ENCODE measurements at places on chromosomes 11 and 22.
A peak's percentile ranks its signal among the peaks of the same experiment; 100 is the strongest.

DNA sequence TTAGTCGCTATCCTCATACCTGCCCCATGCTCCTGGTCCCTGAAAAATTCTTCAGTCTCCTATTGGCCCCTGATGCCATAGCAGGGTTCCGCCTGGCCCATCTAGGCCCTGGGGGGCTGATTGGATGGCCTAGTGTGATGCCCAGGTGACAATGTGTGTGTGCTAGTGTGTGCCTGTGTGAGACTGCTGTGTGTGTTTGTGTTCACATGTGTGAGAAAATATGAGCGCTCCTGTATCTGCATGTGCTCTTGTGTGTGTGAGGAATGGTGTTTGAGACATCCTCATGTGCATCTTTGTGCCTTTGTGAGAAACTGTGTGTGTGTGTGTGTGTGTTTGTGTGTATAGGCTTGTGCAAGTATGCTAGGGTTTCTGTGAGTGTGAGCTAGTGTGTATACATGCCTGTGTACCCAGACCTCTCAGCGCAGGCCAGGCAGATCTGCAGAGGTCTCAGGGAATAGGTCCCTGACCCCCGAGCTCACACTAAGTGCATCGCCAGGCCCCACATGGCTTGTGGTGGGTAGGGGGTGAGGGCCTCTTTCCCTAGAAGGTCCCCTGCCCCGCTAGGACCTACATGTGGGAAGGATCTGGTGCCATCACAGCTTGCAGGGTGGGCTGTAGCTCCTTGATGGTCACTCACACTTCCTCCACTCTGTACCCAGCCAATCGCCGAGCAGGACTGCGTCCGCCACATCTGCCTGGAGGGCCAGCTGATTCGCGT lies 64.6 kb downstream of the OTOG start:
- no peak for DNase-seq

DNA sequence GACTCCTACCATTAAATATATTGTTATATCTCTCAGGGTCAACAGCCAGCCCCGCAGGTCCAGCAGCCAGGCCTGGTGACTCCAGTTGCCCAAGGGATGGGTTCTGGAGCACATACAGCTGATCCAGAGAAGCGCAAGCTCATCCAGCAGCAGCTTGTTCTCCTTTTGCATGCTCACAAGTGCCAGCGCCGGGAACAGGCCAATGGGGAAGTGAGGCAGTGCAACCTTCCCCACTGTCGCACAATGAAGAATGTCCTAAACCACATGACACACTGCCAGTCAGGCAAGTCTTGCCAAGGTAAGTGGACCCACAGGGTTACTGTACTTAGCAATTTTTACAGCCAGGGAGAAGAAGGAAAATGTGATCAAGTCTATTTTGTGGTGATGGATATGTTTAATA lies 35.1 kb downstream of the EP300 start:
- no peak for DNase-seq

- DNase-seq: no peak
Observed at GRCh38 chr11:69218271-69218682, 62.5 kb downstream of the SMIM38 start.

DNA sequence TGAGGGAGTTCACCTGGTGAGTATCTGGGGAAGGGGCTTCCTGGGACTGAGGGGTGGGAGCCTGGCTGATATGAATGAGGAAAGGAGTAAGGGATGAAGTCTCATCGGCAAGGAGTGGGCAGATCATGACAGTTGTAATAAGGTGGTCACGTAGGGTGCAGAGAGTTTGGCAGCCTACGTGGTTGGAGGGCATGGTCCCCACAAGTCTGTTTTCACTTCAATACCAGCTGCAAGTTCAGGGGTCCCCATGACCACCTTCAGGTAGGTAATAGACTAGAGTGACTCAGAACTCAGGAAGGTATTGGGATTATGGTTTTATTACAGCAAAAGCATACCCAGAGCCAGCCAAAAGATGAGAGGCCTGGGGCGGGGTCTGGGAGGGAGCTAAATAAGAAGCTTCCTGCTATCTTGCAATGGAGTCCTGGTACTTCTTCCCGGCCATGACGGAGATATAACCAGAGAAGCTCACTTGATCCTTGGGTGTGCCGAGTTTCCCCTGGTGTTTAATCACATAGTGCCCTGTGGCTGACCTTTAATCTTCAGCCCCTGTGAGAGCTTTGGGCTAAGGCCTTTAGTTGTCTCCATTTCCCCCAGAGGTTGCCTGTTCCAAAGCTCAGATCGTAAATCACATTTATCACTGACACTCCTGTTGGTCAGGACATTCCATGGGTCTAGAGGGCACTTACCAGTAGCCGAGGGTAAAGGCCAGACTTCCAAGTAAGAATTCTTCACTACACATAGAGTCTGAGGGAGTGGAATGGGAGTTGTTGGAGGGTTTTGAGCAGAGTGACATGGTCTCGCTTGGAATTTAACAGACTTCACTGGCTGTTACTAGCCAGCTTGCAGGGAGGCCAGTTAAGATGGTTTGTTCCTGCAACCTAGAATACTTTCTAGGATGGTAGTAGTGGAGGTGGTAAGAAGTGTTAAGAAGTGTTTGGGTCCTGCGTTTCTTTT lies 9.1 kb downstream of the SLC3A2 start:
- DNase-seq: peak; percentile 39

DNA sequence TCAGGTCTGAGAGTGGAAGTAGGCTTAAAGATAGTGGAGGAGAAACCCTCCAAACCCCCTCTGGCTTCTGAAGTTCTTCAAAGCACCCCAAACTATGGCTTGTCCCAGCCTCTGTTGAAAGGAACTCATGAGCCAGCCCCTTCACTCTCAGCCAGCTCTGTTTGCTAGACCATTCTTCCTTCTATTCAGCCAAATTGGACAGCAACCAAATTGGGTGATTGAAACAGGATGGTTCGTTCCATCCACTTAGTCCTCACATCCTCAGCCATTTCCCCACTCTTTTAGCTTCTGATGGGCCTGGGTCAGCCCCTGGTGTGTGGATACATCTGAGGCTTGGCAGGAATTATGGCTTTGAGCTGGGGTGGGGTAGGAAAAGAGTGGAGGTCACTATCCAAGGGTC lies 4.5 kb downstream of the HTR3A start:
- DNase-seq: no peak

DNA sequence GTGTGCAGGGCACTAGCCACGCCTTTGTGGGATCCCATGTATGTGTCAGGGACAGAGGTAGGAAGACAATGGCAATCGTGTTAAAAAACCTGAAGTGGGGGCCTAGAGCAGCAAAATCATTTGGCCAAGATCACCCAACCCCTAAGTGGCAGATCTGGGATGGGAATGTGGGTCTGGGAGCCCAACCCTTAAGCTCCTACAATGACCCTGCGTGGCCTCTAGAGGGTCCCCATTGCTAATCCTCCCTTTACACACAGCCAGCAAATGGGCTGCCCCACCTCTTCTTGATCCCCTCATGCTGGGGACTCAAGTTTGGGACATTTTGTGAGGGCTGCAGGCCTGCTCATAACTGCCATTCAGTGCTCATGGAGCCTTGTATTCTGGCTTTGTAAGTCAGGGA lies 73.2 kb upstream of the SUSD2 start:
- DNase-seq: no peak

DNA sequence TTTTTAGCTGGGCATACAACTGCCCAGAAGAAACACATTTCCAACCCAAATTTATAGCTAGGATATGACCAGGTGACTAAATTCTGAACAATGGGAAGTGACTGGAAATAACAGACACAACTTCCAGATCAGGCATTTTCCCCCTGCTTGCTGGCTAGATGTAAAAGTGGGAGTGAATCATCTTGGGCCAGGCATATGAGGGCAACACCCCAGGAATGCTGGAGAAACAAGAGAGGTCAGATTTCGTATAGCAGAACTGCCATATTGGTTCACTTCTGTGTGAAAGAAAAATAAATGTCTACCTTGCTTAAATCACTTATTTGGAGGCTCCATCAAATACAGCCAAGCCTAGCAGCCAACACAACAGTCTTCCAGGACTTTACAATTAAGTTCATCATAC lies 7.4 kb downstream of the ATL3 start:
- DNase-seq: peak; percentile 76

GRCh38 chr11:74417379-74417804 lies 19.2 kb upstream of the PGM2L1 start:
- peak; percentile 72 for DNase-seq

DNA sequence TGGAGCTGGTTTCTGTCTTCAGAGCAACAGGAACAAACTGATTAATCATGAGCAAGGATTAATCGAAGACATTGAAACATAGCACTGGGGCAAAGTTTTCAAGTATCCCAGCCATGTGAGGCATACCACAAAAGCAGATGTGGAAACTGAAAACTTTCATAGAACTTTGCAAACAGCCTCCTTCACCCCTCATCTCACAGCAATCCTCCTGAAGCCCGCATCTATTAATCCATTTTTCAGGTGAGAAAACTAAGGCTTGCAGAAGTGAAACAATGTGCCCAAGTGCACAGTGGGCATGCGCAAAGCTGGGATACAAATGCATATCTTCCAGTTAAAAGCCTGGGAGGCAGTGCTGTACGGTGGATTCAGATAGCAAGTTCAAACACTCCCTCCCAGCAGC lies 58.6 kb upstream of the HMGXB4 start:
- no peak for DNase-seq

- DNase-seq: peak; percentile 73
Observed at GRCh38 chr11:134951305-134951700, 539.3 kb upstream of the B3GAT1 start.

DNA sequence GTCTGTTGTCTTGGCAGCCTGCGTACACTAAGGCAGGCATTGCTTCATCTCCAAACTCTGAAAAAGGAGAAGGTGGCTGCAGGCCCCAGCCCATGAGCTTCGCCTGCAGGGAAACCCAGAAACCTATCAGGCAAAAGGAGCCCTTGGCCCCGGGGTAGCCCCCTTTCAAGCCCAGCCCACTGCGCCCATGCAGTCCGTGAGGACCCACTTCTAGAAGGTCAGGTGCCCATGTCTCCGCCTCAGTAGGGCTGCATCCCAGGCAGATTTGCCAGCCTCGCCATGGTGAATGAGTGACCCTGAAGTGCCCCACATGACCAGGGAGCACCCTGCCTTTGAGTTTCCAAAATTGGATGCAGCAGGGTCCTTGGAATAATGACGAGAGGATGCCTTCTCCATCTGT lies 1158.4 kb downstream of the BRD1 start:
- DNase-seq: no peak

DNA sequence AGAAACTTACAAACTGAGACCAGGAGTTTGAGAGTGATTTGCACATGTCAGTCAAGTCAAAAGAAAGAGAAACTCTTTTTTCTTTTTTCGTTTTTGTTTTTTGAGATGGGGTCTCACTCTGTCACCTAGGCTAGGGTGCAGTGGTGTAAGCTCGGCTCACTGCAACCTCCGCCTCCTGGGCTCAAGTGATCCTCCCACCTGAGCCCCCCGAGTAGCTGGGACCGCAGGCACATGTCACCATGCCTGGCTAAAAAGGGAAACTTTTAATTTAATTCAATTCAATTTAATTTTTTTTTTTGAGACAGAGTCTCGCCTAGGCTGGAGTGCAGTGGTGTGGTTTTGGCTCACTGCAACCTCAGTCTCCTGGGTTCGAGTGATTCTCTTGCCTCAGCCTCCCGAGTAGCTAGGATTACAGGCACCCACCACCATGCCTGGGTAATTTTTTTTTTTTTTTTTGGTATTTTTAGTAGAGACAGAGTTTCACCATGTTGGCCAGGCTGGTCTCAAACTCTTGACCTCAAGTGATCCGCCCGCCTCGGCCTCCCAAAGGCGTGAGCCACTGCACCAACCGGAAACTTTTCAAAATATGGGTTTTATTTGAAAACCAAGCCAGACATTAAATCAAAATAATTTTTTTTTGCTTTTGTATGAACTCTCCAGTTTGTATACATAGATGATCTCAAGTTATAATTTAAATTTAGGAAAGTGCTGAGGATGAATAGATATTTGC lies 9.9 kb downstream of the UCP3 start:
- no peak for DNase-seq

- no peak for DNase-seq
Observed at GRCh38 chr11:63603180-63603518, 11.1 kb downstream of the PLAAT3 start.

DNA sequence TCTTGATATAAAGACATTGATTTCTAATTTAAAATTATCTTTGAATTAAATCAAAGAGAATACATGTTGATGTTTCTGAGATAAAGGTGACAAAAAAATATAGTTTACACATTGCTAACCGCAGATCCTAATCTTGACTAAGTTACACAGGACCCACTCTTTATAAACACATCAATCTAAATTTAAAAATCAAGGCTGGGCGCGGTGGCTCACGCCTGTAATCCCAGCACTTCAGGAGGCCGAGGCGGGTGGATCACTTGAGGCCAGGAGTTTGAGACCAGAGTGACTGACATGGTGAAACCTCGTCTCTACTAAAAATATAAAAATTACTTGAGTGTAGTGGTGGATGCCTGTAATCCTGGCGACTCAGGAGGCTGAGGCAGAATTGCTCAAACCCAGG lies 1.9 kb downstream of the ARFGAP3 start:
- no peak for DNase-seq

- DNase-seq: no peak
Observed at GRCh38 chr11:14202251-14203196, 156.5 kb downstream of the RRAS2 start.

- no peak for DNase-seq
Observed at GRCh38 chr11:115458877-115459276, 45.3 kb downstream of the CADM1 start.

- no peak for DNase-seq
Observed at GRCh38 chr11:113488931-113489351, 13.7 kb upstream of the DRD2 start.

DNA sequence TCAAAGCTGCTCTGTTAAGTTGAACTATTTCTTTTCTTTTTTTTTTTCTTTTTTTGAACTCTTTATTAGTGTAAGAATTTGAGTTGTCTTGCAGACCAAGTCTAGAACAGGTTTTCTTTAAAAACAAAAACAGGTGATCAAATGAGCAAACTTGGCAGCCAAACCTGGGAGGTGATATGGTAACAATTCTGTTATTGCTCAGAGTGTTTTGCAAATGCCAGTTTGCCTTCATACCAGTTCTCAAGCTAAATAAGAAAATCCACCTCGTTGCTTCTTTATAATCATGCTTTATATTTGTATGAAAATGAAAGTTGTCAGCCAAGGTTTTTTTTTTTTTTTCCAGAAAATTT lies 76.9 kb downstream of the DEPDC5 start:
- DNase-seq: no peak

DNA sequence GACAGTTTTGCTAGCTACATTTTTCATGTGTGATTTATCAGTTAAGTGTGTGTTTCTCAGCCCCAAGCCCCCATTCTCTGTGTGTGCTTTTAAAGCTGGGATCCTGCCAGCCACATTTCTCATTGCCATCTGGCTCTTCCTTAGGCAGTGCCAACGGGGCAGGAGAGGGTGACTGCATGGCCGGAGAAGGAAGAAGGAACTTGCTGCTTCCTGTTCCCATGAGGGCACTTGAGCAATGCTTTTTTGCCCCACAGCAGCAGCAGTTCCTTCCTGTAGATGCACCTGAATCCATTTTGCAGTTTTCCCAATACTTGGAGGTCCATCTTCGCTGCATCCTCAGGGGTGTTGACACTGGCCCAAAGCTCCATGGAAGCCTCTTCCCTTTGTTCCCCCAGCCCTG lies 37.5 kb downstream of the TNRC6B start:
- no peak for DNase-seq

DNA sequence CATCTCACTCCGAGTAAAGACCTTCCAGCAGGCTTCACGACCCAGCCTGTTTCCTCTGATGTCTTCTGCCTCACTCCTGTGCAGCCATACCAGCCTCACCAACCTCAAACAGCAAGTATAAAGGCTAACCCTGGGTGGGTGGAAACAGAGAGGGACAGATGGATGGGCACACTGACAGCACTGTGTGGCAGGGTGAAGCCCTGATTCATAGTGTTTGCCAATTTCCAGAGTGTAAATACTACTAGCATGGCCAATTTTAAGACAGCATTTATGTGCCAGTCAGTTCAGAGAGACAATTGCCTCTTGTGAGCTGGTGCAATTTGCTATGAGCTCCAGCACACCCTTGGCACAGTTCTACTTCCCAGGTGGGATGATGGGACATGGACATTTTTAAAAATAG lies 21.5 kb downstream of the TST start:
- no peak for DNase-seq
